ENCODE measurements at places on chromosomes 13 and 19.

DNA sequence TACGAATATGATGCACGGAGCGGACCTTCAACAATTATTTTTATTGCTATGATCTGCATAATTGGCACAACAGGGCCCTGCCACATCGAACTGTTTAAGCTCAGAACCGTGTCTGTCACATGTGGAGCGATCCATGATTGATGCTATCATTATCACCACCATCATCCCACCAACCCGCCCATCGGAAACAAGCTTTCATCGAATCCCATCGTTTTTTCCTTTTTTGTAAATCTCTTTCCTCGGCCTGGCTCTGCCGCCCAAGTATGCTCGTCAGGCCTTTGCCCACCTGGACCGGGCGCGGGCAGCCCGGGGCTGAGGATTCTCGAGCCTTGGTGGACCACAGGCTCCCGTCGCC, 533 bp upstream of the DCAF15 start:
- DNase-seq: no peak

DNA sequence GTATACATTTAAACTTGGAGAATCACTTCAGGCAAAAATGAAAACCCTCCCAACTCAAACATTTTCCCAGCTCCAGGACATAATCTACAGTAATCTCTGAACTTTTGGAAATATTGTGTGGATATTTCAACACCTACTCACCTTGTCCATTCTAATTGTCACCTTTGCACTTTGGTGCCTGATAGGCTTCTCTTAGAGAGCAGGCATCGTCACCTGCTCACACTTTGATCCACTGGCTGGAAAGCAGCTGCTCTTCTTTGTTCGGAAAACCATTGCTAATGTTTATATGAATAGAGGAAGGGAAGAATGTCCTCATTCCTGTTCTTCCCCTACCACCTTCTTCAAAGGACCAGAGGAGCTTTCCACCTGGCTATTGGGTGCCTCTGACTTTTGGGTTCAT, 411.2 kb downstream of the FGF9 start:
- no peak for DNase-seq

DNA sequence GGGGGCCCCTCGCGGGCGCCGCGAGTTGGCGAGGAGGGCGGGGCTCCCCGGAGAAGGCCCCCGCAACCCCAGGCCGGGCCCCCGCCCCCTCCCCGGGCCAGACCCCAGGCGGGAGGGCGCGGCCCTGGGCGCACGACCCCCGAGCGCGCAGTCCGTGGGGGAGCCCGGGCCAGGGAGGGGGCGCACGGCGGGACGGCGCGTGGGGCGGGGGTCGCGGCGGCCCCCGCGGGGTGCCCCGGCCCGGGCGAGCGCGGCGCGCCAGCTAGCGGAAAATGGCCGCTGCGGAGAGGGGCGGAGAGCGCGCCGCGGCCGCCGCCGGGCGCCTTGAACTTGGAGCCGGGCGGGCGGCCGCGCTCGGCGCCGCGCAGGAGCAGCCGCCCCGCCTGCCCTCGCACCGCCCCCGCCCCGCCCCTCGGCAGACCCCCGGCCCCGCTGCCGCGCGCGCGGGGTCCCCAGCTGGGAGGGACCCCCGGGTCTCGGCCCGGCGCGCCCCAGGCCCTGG, 6.4 kb upstream of the NFIC start:
- no peak for DNase-seq

DNA sequence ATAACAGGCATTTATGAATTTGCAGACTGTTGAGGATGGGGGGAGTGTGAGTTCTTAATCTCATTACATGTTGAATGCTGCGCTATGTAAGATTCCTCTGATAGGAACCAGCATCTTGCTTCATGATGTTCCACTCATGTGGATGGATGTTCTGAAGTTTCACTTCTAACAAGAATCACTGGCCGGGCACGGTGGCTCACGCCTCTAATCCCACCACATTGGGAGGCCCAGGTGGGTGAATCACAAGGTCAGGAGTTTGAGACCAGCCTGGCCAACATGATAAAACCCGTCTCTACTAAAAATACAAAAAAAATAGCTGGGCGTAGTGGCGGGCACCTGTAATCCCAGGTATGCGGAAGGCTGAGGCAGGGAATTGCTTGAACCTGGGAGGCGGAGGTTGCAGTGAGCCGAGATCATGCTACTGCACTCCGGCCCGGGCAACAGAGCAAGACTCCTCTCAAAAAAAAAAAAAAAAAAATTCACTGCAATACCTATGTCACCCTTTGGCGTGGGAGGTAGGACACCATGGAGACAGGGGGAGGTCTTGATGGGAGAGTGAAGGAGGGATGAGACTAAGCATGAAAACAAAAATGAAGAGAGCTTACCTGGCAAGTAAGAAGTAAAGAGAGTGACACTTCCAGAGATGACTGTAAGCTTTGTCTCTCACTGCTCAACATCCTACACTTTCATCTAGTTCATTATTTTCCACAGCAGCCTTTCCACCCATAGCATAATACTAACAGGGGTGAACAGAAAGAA, 133.0 kb downstream of the DCT start:
- no peak for DNase-seq

Measured in stimulated activated CD4-positive, alpha-beta T cell treated with anti-CD3 and anti-CD28 coated beads, Interleukin-1b, Interleukin-23, amount 100 ng/mL, for 1 hour (primary cell).